Left kidney (tissue), 8 donors: ENCODE measurements at places on chromosomes 3 and 15. TPM values are rescaled to one million over a fixed set of nuclear protein-coding genes. Genes with fewer than 3 reads are reported as not detected.

DNA sequence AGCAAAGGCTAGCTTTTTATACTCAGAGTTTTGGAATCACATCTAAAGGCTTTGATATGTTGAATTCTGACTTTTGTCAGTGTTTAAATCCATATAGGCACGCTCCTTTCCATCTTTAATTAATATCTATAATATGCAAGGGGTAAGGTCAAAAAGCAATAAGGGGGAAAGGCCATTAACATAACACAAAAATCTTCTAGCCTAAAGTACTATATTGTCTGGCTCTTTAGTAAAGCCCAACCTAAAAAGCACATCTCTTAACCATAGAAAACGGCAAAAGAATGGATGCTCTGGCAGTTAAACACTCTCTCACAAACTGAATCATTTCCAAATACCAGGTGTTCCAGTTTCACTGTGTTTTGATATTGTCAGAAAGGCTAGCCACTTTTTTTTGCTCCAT lies 76.4 kb downstream of the EFL1 start:
- DNase-seq = no peak

GRCh38 chr15:90489944-90490343 lies 39.8 kb upstream of the CRTC3 start:
- DNase-seq = no peak

DNA sequence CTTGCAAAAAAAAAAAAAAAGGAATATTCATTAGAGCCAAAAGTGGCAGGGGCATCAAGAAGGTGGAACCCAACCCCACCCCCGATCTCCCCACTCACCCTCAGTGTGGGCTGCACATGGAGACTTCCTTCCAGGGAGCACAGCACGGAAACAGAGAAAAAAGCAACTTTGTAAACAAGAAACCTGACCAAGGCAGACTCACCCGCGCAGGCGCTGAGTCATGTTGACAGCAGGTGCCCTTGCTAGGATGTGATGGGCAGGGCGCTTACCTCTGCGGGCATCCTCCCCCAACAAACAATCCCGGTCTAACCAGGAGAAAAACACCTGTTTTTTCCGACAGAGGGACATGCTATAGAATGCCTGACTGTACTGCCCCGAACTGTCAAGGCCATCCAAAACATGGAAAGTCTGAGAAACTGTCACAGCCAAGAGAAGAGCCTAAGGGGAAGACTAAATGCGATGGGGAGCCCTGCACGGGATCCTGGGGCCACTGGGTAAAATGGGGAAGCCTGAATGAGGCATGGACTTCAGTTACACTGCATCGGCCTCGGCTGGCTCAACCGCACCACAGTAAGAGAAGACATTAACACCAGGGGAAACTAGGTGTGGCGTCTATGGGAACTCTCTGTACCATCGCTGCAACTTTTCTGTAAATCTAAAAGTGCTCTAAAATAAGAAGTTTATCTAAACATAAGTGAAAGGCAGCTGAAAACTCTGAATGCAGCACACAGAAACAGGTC lies 66.7 kb upstream of the GATA2 start:
- no peak for DNase-seq

- DNase-seq = no peak
These were observed 180.4 kb upstream of the ROPN1 start for GRCh38 chr3:124172283-124172682.

DNA sequence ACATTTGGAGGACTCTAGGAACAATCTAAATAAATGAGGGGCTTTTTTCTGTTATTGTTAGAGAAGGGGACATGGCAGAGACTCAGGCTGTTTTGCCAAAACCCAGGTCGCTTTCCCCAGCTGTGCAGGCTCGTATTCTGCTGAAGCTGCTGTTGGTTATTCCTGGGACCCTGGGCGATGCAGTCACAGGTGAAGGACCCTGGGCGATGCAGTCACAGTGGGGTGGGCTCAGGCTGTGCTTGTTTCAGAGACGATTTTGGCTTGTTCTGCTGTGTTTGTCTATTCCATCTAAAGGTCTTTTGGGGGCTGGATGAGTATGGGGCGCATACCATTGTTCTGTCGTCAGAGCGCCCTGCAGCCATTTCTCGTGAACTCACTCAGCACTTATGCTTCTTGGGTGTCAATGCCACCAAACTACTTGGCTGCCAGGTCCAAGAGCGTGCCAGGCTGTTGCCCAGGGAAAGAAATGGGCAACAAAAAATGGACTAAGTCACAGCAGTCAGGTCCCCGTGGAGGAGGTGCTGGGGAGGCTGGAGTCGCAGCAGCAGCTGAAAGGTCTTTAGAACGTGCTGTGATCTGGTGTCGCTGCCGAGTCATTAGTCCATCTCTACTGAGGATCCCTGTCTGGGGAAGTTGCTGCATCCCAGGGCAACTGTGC lies 151.4 kb downstream of the CHDH start:
- DNase-seq = no peak

- DNase-seq = no peak
These were observed 259.4 kb upstream of the PROK2 start for GRCh38 chr3:72044231-72044855.

GRCh38 chr15:75030023-75030413 lies 6.6 kb downstream of the PPCDC start:
- DNase-seq = no peak

- DNase-seq = no peak
These were observed 32.4 kb downstream of the LRRC28 start for GRCh38 chr15:99283717-99284116.

GRCh38 chr3:113261626-113262303 lies 50.4 kb downstream of the BOC start:
- DNase-seq = no peak

GRCh38 chr3:169907476-169907875 lies 3.9 kb upstream of the SAMD7 start:
- DNase-seq = no peak

DNA sequence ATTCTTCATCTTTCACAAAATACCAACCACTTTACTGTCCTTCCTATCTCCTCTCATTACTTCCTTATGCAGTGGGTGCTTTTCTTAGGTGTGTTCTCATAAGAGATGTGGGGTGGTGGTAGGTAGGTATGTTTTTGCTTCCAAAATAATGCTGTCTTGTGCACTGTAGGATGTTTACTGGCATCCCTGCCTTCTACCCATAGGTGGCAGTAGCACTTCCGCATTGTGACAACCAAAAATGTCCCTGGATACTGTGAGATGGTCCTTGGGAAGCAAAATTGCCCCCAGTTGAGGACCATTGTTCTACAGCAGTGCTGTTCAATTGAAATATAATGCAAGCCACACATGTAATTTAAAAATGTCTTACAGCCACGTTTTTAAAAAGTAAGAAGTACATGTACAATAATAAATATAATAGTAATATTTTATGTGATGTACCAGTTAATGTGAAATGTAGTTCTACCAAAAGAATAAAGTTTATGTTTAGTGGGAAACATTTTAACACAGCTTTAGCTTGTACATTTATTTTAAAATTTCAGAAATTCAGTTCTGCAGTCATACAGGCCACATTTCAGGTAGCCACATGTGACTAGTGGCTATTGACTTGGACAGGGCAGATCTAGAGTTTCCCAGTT lies 75.2 kb downstream of the NEO1 start:
- no peak for DNase-seq

- no peak for DNase-seq
These were observed 221.2 kb downstream of the SNRPN start for GRCh38 chr15:25175789-25176615.

- DNase-seq = no peak
These were observed 646.2 kb downstream of the NTRK3 start for GRCh38 chr15:87610366-87610765.

DNA sequence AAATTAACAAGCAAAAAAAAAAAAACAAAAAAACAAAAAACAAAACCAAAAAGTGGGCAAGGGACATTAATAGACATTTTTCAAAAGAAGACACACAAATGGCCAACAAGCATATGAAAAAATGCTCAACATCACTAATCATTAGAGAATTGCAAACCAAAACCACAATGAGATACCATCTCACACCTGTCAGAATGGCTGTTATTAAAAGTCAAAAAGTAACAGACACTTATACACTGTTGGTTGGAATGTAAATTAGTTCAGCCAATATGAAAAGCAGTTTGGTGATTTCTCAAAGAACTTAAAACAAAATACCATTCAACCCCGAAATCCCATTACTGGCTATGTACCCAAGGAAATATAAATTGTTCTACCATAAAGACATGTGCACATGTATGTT lies 222.4 kb upstream of the CD96 start:
- no peak for DNase-seq

DNA sequence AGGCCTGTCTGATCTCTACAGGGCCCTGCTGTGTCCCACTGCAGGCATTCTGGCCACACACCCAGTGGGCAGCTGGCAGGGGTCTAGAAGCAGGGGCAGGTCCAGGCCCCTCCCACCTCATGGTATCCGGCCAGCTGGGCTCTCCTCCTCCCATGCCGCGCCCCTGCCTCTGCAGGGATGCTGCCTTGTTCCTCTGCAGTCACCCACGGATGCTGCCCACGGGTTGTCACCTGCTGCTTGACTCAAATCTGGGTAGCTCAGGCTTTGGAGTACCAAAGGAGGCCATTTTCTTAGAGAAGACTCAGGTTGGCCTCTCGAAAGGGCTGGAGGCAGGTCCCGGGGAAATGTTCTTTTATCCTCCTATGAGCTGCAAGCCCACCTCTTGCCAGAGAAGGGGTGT lies 25.0 kb downstream of the EFCAB12 start:
- DNase-seq = no peak

DNA sequence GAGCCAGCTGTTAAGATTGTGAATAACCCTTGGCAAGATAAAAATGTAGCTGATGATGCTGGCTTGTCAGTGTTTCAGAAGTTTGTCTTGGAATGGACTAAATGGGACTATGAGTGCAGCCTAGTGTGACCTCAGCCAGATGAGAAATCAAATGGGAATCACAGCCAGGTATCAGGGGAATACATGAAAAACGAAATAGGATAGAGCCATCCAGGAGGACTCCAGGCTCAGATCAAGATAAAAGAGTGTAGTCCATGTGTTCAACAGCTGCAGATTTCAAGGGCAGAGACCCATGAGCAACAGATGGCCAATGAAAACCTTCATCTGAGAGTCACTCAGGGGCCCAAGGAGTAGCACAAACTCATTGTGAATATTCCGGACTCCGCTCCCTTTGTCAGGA lies 1080.9 kb upstream of the CADM2 start:
- no peak for DNase-seq

DNA sequence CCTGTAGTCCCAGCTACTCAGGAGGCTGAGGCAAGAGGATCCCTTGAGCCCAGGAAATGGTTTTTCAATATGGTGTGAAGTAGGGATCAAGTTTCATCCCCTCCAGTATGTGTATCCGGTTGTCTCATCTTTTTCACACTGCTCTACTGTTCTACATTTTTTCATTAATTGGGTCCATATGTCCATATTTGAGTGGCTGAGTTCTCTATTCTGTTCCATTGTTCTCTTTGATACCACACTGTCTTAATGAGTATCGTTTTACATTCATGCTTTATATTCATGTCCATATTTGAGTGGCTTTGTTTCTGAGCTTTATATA lies 81.6 kb upstream of the LRRFIP2 start:
- no peak for DNase-seq

DNA sequence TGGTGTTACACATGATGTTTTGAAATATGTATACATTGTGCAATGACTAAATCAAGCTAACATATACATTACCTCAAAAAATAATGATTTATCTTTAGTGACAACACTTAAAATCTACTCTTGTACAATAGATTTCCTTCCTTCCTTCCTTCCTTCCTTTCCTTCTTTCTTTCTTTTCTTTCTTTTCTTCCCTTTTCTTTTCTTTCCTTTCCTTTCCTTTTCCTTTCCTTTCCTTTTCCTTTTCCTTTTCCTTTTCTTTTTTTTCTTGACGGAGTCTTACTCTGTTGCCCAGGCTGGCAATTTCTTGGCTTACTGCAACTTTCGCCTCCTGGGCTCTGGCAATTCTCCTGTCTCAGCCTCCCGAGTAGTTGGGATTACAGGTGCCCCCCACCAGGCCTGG lies 170.5 kb downstream of the NLGN1 start:
- DNase-seq = no peak

DNA sequence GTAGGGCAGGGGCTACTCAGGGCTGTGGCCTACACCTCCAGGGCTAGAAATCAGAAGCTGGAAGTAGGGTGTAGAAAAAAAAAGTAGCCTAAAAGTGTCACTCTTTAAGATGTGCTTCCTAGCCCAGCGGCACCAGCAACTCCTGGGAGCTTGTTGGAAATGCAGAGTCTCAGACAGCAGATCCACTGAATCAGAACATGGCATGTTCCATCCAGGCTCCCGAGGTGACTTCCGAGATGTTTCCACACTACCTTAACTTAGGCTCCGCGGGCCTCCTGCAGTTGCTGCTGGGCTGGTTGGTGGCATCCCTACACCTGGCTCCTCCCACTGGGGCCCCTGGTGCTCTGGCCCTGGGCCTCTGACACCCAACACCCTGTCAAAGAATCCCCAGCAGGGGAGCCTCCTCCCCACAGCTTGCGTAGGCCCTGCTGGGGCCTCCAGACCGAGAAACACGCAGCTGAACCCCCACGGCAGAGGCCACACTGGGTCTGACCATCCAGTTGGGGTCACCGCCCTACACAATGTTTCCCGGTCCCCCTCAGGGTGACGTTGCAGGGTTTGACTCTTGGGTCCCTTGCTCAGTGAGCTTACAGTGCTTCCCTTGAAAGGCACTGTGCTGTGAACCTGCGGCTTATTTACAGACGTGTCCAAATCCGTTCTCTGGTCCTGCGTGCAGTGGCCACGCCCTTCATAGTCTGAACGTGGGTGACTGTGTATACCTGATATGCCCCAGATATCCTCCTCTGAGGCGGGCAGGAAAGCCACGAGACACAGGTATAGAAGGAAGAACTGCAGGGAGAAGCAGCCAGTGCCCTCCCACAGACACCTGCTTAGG lies 46.5 kb downstream of the FAM174B start:
- no peak for DNase-seq

DNA sequence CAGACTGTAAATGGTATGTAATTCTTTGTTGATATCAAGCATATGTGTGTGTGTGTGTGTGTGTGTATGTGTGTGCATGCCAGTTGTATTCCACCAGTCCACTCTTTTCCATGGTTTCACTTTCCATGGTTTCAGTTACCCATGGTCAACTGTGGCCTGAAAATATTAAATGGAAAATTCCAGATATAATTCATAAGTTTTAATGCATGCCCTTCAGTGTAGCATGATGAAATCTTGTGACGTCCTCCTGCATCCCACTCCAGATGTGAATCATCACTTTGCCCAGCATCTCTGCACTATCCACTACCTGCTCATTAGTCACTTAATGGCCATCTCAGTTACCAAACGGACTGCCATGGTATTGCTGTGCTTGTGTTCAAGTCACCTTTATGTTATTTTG lies 215.9 kb downstream of the GBE1 start:
- DNase-seq = no peak

Gene GOLGA6L9
- polyA plus RNA-seq = 30.7 TPM

Gene CLPX
- 76.1 TPM for polyA plus RNA-seq

Gene OR5K1
- polyA plus RNA-seq = not detected

Gene PDCD7
- 36.1 TPM for polyA plus RNA-seq

Gene ZNF80
- 0.15 TPM for polyA plus RNA-seq

Gene MUSTN1
- polyA plus RNA-seq = 0.38 TPM

Gene WNT7A
- 0.03 TPM for polyA plus RNA-seq

Gene NAA50
- 161 TPM for polyA plus RNA-seq

Gene FOXB1
- not detected for polyA plus RNA-seq

Gene CCDC13
- polyA plus RNA-seq = 3.8 TPM

Gene WDR93
- polyA plus RNA-seq = 3.7 TPM

Gene THSD4
- polyA plus RNA-seq = 30.2 TPM

Gene TTBK2
- polyA plus RNA-seq = 12.8 TPM

Gene LIPH
- 0.93 TPM for polyA plus RNA-seq
